ENCODE measurements at places on chromosomes 7 and 10.

GRCh38 chr7:81687062-81687461 lies 82.8 kb downstream of the HGF start:
- no peak for DNase-seq

DNA sequence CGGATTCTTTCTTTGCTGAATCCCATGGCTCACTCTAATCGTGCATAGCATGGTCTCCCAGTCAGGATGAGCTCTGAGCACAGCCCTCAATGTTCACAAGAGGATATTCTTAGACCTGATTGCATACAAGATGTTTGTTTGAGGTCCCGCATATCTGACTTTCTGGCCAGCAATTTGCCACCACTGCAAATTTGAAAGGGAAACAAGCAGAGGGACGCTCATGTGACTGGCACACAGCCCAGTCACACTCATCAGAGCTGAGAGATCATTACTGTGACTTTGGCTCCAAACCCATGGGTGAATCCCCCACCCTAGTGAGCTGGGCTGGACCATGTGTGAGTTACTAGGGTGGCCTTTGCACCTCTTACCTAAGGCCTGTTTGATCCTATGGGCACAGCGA lies 9.9 kb downstream of the TAS2R41 start:
- DNase-seq: no peak

DNA sequence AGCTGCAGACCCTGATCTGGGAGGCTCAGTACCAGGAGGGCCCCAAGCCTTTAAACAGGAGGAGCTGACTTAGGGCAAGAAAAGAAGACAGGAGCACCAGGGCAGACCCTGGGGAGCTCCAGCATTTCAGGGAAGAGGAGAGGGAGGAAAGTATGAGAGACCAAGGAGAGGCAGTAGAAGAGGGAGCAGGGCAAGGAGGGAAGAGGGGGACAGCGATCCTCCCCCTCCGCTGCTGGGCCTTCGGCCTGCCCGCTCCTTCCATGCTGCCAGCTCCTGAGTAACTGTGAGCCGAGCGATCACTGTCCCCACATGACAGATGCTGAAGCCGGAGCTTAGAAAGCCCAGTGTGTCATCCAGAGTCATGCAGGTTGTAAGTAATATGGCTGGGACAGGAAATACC lies 65.9 kb downstream of the ALOX5 start:
- no peak for DNase-seq

DNA sequence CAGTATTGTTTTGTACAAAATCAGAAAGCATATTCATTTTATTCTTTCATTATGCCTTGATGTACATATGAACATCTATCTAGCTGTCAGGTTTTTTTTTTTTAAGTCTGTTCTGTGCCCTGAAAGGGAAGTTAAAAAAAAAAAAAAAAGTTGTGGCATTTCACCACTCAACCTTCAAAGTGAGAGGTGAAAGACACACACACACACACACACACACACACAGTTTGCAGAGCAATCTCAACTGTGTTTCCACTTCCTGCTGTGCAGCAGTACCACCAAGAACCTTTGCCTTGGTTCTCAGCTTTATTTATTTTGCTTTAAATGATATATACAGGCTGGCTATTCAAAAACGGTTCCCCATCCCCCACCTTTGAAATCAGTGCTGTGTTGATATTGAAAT lies 955.6 kb downstream of the GATA3 start:
- DNase-seq: no peak

GRCh38 chr10:51986516-51986915 lies 287.1 kb upstream of the CSTF2T start:
- DNase-seq: no peak

- no peak for DNase-seq
Measured at GRCh38 chr10:58436071-58436470, 50.9 kb downstream of the TFAM start.

DNA sequence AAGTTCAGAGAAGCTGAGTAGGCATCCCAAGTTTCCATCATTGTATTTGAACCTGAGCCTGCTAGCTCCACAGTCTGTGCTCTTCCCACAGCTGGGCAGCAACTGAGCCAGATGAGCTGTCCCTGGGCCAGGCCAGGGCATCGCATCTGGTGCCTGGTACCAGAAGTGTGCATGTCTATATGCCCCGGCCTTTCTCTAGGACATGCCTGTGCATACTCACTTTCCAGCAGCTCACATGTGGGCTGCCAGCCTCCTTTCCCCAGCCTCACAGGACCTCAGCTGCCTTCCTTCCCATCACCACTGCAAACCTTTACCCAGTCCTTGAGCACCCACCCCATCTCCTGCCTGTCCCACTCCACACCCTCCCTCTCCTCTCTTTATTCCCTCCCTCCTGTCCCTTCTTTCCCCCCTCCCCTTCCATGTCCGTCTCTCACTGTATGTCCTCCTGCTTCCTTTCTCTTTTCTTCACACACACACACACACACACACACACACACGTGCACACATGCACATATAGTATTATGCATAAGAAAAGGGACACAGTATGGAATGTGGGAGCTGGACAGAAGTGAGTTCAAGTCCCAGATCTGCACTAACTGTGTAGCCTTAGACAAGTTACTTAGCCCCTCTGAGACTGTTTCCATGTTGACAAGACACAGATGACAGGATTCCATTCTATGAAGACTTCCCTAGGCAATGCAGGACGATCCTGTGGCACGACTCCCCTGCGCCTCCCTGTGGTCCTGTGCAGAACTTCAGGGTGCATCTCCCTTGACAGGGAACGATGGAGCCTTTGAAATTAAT lies 10.9 kb downstream of the CDHR1 start:
- DNase-seq: peak; percentile 57

- no peak for DNase-seq
Measured at GRCh38 chr7:131959106-131959812, 402.8 kb upstream of the PODXL start.

GRCh38 chr10:77090381-77091356 lies 546.9 kb downstream of the KCNMA1 start:
- peak; percentile 9 for DNase-seq

DNA sequence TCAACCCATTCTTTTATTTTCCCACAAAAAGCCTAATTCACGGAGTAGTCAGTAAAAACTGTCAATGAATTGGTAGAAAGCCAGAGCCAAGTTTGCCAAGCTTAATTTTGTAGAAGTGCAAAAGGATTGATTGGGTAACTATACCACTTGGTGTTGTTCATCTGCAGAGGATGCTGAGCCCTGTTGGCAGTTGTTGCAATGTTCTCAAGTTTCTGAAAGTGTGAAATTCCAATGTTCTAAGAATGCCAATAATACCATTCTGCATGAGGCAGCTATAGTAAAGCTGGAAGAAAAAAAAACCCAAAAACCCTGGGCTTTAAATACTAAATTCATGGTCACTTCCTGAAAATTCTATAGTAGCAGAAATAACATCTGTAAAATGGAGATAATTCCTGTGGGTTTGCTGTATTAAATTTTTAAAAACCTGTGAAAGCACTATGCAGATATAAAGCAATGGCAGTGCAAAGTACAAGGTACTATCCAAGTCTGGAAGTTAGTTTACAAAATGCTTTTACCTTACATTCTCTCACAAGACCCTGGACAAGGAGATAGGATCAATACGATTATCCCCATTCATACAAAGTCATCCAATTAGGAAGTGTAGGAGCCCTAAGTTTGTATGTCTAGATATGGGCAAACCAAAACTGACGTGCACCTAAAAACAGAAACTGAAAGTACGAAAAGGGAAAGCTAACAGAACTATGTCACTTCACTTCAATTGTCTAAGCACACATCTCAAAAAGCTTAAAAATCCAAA lies 6.0 kb upstream of the PON1 start:
- DNase-seq: no peak

DNA sequence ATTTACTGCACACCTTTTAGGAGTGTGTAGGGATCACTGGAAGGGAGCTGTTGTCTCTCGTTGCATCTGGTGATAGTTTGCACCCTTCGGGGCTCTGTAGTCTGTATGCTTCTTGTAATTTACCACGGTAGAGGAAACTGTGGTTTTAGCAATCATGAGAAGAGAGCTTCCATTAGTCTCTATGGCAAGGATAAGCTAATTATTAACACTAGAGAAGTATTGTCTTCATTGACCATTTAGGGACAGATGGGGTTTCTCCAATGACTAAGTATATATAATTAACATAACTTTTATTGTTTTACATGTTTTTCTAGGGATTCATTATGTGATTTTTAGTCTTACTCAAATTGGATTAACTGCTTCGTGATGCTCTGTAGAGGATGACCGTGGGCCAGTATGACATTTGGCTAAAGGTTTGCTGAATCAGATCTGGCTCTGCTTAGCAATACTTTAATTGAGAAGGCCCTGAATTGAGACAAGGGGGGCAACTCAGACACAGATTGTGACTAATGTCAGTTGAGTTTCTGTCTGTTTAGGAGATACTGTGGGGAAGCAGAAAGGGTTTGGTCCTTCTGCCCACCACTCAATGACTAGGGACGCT lies 8.7 kb downstream of the SLC18A2 start:
- DNase-seq: no peak

GRCh38 chr10:118501171-118501570 lies 94.3 kb downstream of the PRLHR start:
- DNase-seq: no peak

DNA sequence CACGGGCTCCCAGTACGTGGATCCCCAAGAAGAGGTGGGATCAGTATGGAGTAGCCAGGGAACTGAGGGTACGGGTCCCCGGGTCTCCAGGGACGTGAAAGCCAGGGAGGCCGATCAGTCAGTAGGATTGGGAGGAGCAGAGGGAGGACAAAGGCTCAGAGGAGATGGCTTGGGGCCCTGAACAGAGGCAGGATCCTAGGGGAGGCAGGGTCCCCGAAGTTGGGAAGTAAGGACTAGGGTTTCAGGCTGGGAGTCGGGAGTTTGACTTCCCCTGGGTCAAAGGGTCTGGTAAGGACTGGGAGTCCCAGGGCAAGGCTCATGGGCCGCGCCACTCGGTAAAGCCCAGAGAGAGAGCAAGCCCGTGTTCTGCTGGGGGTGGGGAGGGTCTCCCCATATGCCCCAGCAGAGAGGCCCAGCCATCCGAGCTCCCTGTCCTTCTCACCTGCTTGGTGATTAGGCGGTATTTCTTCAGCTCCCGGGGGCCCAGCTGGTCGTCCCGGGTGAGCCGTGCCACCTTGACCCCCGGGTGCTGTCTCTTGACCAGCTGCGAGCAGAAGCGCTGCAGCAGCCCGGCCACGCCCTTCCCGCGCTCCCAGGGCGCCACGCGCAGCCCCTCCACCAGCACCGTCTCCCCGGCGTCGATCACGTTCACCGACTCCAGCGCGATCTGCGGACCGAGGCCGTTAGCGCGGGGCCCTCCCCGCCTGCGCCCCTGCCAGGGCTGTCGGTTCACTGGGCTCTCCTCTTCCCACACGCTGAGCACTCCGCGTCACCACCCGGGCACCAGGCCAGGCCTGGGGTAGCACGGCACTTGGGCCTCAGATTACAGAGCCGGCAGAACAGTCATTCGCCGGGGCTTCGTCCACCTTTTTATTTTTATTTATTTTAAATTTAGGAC lies 7.0 kb downstream of the NAT16 start:
- peak; percentile 37 for DNase-seq

GRCh38 chr7:26553582-26553981 lies 261.9 kb downstream of the SNX10 start:
- no peak for DNase-seq

- no peak for DNase-seq
Measured at GRCh38 chr7:86013662-86014061, 630.0 kb upstream of the GRM3 start.

DNA sequence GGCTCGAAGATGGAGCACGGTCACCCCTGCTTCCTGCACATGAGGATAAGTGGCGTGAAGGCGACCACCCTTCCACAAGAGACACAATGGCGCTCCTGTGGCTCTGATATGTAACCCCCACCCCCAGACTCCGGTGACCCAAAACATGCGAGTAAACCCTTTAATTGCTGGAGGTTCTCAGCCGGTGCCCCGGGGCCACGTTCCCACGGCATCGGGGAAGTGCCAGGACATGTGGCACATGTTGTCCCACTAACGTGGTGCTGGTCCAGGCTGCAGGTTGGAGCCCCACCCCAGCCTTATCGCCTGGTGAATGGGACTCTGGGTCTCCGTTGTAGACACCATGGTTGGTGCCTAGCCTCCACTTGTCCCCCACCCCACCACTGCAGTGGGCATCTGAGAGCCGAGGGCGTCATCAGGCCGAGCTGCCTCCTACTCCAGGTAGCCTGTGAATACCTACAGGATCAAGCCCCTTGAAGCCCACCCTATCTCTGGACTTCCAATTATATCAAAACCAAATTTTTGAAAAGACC lies 132.8 kb downstream of the PRKAG2 start:
- DNase-seq: no peak

GRCh38 chr7:84908196-84908793 lies 278.6 kb downstream of the SEMA3D start:
- DNase-seq: no peak

- DNase-seq: no peak
Measured at GRCh38 chr7:118312051-118312450, 87.5 kb downstream of the ANKRD7 start.

- DNase-seq: peak; percentile 70
Measured at GRCh38 chr10:116742367-116743265, at the start of gene HSPA12A. HSPA12A (minus strand) TSS chr10:116742566; CDS start chr10:116742469, 97 bp downstream.

GRCh38 chr7:65441010-65441409 lies 67.4 kb downstream of the ZNF92 start:
- no peak for DNase-seq

GRCh38 chr10:132299371-132300336 lies 8.1 kb downstream of the STK32C start:
- no peak for DNase-seq

DNA sequence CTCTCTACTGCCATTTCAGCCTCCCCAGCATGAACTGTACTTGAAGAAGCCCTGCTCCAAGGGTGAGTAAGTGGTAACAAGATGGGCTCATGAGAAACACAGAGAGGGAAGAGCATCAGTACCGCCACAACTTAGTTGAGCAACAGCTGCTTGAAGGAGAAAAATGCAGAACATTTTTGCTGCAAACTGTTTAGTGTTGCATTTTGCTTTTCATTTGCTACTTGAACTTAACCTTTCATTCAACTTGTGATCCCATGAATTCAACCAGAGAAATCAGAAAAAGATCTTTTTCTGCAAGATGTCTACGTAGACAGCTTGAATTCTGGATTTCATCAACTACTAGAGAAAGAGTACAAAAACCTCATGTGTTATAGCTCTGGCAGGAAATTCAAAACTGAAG lies 40.7 kb downstream of the ANK3 start:
- no peak for DNase-seq

DNA sequence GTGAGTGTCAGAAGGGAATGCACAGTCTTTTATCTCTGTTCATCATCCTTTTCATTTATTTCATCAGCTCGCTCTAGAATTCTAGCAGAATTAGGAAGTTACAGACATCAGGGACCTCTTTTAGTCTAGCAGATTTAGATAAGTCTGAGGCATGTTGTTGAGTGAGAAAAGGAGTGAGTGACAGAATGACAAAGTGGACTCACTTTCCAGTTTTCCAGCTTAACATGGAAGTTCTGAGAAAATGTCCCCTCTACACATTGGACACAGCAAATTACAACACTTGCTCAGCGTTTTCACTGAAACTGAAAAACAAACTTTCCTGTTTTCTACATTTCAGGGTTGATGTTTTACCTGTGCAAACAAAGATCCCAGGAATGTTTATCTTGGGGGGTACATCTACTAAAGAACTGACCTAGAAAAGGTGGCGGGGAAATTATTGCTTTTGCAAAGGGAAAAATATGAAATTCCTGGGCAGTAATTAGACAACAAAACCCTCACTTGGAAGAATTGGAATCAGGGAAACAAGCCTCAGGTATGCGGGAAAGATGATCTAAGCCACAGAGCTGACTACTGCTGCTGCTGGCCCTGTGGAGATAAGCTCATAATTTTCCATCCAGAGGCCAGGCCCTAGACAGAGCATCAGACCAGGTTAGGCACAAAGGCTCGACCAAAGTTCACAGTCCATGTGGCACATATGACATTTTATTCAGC lies 14.6 kb upstream of the CYP3A5 start:
- DNase-seq: peak; percentile 11
